ENCODE measurements at places on chromosomes 16 and 17. TPM values are rescaled to one million over a fixed set of nuclear protein-coding genes. Genes with fewer than 3 reads are reported as not detected.
A peak's percentile ranks its signal among the peaks of the same experiment; 100 is the strongest.

- H3K27me3 ChIP-seq, result peaks cover 21% of the 10 kb centered on the region
- no peak overlapping the region for H3K27ac ChIP-seq
Measured at GRCh38 chr16:2835638-2836493, 5.8 kb downstream of the ZG16B start.

GRCh38 chr17:69058165-69058564 is 2.6 kb downstream of the ABCA9 start:
- H3K27me3 ChIP-seq, result no peaks in the 10 kb centered on the region
- no peak for DNase-seq
- H3K4me3 ChIP-seq, result no peak overlapping the region
- H3K4me1 ChIP-seq, result peaks cover 5% of the 10 kb centered on the region
- no peak overlapping the region for H3K27ac ChIP-seq

DNA sequence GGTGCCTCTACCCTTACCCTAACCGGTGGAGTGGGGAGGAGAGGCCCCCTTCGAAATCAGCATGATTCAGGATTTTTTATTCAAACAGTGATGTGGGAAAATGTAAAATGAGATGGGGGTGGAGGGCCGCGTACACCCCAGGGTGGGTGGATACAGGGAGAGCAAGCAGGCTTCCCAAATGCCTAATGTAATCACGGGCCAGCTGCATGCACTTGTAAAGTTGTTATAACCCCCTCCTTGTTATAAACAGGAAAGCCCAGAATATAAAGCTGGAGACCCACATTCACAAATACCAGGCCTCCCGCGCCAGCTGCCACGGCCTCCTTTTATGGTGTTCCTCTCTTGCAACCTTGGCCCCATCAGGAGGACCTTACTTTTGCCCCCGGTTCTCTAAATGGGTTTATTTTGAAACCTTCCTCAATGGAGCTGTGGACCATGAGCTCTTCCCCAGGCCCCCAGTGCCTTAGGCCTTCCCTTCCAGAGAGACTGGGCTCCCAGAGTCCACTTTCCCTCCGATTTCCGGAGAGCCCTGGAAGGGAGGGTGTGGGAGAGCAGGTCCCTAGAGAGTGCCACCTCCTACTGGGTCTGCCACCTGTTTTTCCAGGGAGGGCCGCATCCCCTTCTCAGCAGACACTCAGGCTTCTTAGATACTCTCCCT is 906 bp upstream of the FOXL1 start:
- H3K27me3 ChIP-seq, result peaks cover 88% of the 10 kb centered on the region
- peaks cover 16% of the 10 kb centered on the region for H3K4me1 ChIP-seq
- H3K27ac ChIP-seq, result no peak overlapping the region
- no peaks in the 10 kb centered on the region for H3K36me3 ChIP-seq
- DNase-seq, result no peak

GRCh38 chr16:15575293-15576049 is 67.5 kb downstream of the MARF1 start:
- no peaks in the 10 kb centered on the region for H3K36me3 ChIP-seq
- H3K4me1 ChIP-seq, result peaks cover 4% of the 10 kb centered on the region
- no peak overlapping the region for H3K27ac ChIP-seq
- no peak for DNase-seq
- no peak overlapping the region for H3K4me3 ChIP-seq

The PPY gene
- 0.27 TPM for polyA plus RNA-seq

GRCh38 chr16:52492789-52493357 is 54.1 kb downstream of the TOX3 start:
- H3K4me3 ChIP-seq, result no peak overlapping the region
- DNase-seq, result no peak
- H3K36me3 ChIP-seq, result no peaks in the 10 kb centered on the region
- H3K4me1 ChIP-seq, result no peaks in the 10 kb centered on the region
- H3K27me3 ChIP-seq, result no peaks in the 10 kb centered on the region

GRCh38 chr16:79185711-79186110 is 414.8 kb downstream of the MAF start:
- no peak overlapping the region for H3K27ac ChIP-seq
- H3K36me3 ChIP-seq, result no peaks in the 10 kb centered on the region
- peaks cover 2% of the 10 kb centered on the region for H3K4me1 ChIP-seq
- no peaks in the 10 kb centered on the region for H3K27me3 ChIP-seq

DNA sequence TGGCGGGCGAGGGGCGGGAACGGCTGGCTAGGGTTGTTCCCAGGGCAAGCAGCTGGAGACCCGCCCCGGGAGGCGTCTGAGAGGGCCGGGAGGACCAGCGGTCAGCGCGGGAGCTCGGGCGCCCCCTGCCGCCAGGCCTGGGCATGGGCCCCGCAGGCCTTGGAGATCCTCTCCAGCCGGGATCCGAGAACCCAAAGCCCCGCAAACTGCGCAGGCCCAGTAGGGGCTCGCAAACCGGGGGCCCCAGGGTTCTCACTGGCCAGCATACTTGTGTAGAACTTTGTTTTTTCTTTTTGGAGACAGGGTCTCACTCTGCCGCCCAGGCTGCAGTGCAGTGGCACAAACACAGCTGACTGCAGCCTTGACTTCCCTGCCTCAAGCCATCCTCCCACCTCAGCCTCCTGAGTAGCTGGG is 20.8 kb upstream of the ZNF423 start:
- H3K4me1 ChIP-seq, result peaks cover 16% of the 10 kb centered on the region
- H3K27me3 ChIP-seq, result no peaks in the 10 kb centered on the region

GRCh38 chr17:16444258-16444886 is 29.0 kb downstream of the TRPV2 start:
- H3K27ac ChIP-seq, result peak overlapping the region; percentile 25
- peaks cover 81% of the 10 kb centered on the region for H3K36me3 ChIP-seq
- no peaks in the 10 kb centered on the region for H3K27me3 ChIP-seq
- H3K4me3 ChIP-seq, result no peak overlapping the region
- no peak for DNase-seq

The PITPNC1 gene
- polyA plus RNA-seq, result 11.0 TPM

DNA sequence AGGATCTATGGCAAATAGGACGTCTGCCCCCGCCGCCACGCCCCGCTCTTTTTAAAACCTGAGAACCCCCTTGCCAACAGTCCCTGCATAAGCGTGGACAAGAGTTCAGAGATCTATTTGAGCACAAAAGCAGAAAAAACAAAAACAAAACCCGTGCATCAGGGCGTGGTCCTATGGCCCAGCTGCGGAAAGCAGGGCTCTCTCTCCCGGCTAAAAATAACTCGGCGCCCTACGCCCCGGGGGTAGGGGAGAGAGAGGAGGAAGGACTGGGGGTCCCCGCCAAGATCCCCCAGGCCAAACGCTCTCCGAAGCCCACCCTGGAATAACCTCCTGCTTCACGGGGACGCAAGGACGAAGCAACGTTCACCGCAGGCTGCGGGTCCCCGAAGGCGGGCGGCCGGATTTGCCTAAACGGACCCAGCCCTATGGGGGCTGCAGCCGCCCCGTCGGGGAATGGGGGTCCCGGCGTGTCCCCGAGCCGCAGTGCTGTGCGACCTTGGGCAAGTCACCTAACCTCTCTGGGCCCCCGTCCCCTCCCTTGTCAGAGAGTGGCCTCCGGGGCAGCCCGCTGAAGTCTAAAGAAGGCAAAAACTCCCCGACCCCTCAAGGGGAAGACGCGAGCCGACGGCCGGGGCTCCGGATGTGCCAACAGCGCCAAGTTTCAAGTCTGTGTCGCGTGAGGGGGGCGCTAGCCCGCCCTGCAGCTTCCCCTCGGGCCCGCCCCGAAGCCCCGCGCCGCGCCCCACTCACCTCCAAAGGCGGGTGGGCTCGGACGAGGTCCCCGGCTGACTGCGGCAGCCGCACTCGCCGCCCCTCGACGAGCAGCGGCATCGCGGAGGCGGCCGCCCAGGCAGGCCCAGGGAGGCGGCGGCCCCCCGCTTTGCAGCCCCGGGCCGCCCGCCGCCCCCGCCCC is 477 bp downstream of the NTAN1 start:
- peak; percentile 74 for DNase-seq
- H3K27ac ChIP-seq, result peak overlapping the region; percentile 65
- H3K4me1 ChIP-seq, result peaks cover 19% of the 10 kb centered on the region
- H3K27me3 ChIP-seq, result no peaks in the 10 kb centered on the region
- peaks cover 12% of the 10 kb centered on the region for H3K36me3 ChIP-seq

DNA sequence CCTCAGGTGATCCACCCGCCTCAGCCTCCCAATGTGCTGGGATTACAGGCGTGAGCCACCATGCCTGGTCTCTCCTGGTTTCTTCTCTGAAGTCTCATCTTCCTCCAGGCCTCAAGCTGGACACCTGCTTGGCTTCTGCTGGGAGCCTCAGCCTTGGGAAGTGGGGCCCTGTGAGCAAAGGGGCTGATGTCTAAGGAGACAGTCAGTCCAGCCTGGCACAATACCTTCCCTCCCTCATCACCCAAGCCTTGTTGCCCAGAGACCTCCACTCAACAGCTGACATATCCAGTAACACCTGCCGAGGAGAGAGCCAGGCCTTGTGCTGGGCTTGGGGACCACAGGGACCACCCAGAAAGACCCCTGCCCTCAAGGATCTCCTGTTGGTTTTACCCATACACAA is 251.6 kb downstream of the GSG1L start:
- H3K27ac ChIP-seq, result no peak overlapping the region
- H3K36me3 ChIP-seq, result no peaks in the 10 kb centered on the region
- no peak overlapping the region for H3K4me3 ChIP-seq
- no peaks in the 10 kb centered on the region for H3K27me3 ChIP-seq
- DNase-seq, result no peak

DNA sequence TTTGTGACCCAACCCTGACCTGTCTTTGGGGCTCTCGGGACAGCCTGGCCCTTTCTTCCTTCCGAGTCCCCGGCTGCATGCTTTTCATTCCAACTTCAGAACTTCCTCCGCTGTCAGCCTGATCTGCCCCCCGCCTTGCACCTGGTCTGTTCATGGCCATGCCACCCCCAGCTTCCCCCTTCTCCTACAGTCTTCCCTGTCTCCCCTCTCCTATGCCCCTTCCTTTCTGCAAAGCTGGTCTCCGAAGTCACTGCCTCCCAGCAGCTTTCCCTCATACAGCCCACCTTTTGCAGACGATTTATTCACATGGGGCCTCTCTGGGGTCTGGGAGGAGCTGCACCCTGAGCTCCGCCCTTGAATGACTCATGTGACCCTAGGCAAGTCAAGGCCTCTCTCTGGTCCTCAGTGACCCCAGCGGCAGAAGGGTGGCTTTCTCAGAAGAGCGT is 47.1 kb upstream of the SDK2 start:
- H3K4me1 ChIP-seq, result no peaks in the 10 kb centered on the region
- H3K36me3 ChIP-seq, result no peaks in the 10 kb centered on the region
- no peak overlapping the region for H3K4me3 ChIP-seq

DNA sequence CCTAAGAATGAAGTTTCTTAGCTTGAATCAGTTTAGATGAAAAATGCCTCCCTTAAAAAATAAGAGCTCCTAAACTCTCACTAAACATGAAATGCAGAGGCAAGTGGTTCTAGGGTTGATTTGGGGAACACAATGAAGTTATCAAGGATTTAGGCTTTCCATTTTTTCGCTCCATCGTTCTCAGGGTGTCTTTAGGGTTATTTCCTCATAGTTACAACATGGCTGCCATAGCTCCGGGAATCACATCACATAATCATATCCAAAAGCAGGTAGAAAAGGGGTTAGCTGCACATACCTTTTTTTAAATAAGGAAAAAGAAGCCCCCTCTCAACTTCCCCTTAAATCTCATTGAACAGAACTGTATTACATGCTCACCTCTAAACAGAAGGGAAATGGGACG is 21.4 kb downstream of the ZP2 start:
- DNase-seq, result no peak
- no peak overlapping the region for H3K27ac ChIP-seq
- H3K4me3 ChIP-seq, result no peak overlapping the region

- no peaks in the 10 kb centered on the region for H3K4me1 ChIP-seq
- no peak overlapping the region for H3K27ac ChIP-seq
- H3K36me3 ChIP-seq, result no peaks in the 10 kb centered on the region
- DNase-seq, result no peak
Measured at GRCh38 chr16:63363738-63364137, 1327.5 kb upstream of the CDH8 start.

- H3K36me3 ChIP-seq, result no peaks in the 10 kb centered on the region
- H3K27me3 ChIP-seq, result peaks cover 6% of the 10 kb centered on the region
- no peak overlapping the region for H3K4me3 ChIP-seq
- no peaks in the 10 kb centered on the region for H3K4me1 ChIP-seq
- no peak for DNase-seq
Measured at GRCh38 chr17:30368912-30369720, 9.6 kb upstream of the CPD start.

GRCh38 chr17:39555368-39555767 is 52.4 kb downstream of the NEUROD2 start:
- H3K4me3 ChIP-seq, result no peak overlapping the region
- H3K27me3 ChIP-seq, result no peaks in the 10 kb centered on the region
- peaks cover 17% of the 10 kb centered on the region for H3K4me1 ChIP-seq
- H3K27ac ChIP-seq, result no peak overlapping the region

The PTX4 gene
- polyA plus RNA-seq, result 0.74 TPM

GRCh38 chr17:19991252-19991885 is 13.7 kb upstream of the AKAP10 start:
- H3K4me1 ChIP-seq, result peaks cover 3% of the 10 kb centered on the region
- no peaks in the 10 kb centered on the region for H3K36me3 ChIP-seq
- no peak overlapping the region for H3K27ac ChIP-seq
- H3K27me3 ChIP-seq, result peaks cover 6% of the 10 kb centered on the region
- no peak overlapping the region for H3K4me3 ChIP-seq

DNA sequence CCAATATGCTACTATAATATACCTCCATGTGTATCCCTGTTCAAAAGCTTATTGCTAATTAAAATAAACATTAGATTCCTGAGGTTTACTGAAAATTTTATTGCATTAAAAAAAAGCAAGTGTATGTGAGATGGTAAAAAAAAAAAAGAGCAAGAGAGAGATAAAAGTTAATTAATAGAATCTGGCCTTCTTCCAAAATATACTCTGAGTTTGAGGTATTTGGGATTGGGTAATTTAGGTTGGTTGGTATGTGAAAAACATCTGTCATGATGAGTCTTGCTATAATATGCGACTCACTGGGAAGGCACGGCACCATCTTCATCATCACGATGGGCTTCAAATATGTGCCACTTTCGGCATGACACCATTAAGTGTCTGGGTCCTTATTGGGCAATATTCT is 711.1 kb upstream of the SOX9 start:
- H3K4me3 ChIP-seq, result no peak overlapping the region
- no peak overlapping the region for H3K27ac ChIP-seq
- DNase-seq, result no peak
- H3K27me3 ChIP-seq, result no peaks in the 10 kb centered on the region
- no peaks in the 10 kb centered on the region for H3K4me1 ChIP-seq

GRCh38 chr17:8687737-8688466 is 56.7 kb downstream of the CCDC42 start:
- no peaks in the 10 kb centered on the region for H3K4me1 ChIP-seq
- H3K4me3 ChIP-seq, result no peak overlapping the region
- H3K27me3 ChIP-seq, result no peaks in the 10 kb centered on the region
- H3K27ac ChIP-seq, result peak overlapping the region; percentile 59
- no peaks in the 10 kb centered on the region for H3K36me3 ChIP-seq
- peak; percentile 81 for DNase-seq

The HSF5 gene
- polyA plus RNA-seq, result 0.20 TPM
